K562 (cell line): ENCODE measurements at places on chromosomes 2 and 18. TPM values are rescaled to one million over a fixed set of nuclear protein-coding genes. Genes with fewer than 3 reads are reported as not detected.

LONRF2 gene
- 2.7 and 3.0 TPM in 2 replicates for polyA plus RNA-seq

FLACC1 gene
- polyA plus RNA-seq: 0.09 and 0.20 TPM in 2 replicates

TMEM198 gene
- 2.5 and 2.7 TPM in 2 replicates for polyA plus RNA-seq

MYOM1 gene
- polyA plus RNA-seq: 0.32 and 0.62 TPM in 2 replicates

PLB1 gene
- 0.07 and 0.09 TPM in 2 replicates for polyA plus RNA-seq

DES gene
- polyA plus RNA-seq: 21.2 and 25.1 TPM in 2 replicates

NEU2 gene
- polyA plus RNA-seq: not detected in 2 replicates

CTAGE1 gene
- polyA plus RNA-seq: not detected in 2 replicates

DNA sequence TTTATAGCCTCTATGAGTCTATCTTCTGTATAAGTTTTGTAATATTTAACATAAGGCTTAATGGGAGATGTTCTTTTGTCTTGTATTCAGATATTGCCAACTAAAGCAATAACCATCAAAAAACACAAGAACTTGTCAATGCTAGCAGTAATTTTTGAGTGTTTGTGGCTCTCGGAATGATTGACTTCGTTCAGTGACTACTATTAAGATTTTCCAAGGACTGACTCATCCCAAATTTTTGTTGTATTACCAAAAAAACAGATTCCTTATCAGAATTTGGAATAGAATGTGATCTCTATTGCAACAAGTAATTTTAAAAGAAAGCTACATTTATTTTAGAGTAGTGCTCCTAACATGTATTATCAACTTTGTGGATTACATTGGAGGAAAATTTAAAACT, 8.1 kb downstream of the NABP1 start:
- H3K27ac ChIP-seq: no peak overlapping the region
- H3K36me3 ChIP-seq: peaks cover 73% of the 10 kb centered on the region
- no peak overlapping the region for H3K4me3 ChIP-seq
- H3K27me3 ChIP-seq: no peaks in the 10 kb centered on the region
- peaks cover 16% of the 10 kb centered on the region; the same call in 2 of the 3 replicates for H3K4me1 ChIP-seq
- no peak for DNase-seq

- no peak for DNase-seq
- H3K4me1 ChIP-seq: no peaks in the 10 kb centered on the region
- no peaks in the 10 kb centered on the region for H3K27me3 ChIP-seq
- no peaks in the 10 kb centered on the region for H3K36me3 ChIP-seq
Measured at GRCh38 chr18:75694292-75694691, 266.8 kb upstream of the SMIM21 start.

DNA sequence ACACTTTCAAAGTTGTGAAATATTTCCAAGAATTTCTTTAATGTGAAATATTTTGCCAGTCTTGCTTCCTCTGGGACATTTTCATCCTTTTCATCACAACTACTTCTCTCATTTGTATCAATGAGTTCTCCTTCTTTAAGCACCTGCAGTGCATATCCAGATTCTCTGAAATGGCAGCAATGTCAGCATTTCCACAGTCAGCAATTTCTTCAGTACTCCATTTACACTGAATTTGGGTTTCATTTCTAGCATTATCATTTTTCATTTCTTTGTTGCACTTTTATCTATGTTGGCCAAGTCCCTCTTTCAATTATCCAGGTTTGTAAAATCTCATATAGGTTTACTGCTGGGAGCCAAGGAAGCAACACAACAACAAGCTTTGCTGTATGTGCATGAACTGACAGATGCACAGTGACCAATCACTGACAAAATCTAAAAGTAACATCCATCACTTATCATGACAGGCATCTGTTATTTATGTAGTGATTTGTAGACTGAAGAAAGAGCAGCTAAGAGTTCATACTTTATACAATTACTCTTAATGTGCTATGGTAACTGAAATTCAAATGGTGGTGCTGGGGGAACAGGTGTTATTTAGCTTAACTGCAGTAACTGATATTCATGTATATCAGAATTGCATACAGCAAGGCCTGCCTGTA, 43.9 kb downstream of the SS18 start:
- no peaks in the 10 kb centered on the region for H3K27me3 ChIP-seq
- H3K36me3 ChIP-seq: peaks cover 33% of the 10 kb centered on the region; the same call in 2 of the 3 replicates
- no peak overlapping the region for H3K4me3 ChIP-seq
- DNase-seq: no peak
- H3K27ac ChIP-seq: no peak overlapping the region

- no peaks in the 10 kb centered on the region for H3K4me1 ChIP-seq
- H3K36me3 ChIP-seq: no peaks in the 10 kb centered on the region
- H3K27me3 ChIP-seq: 0 out of 2 replicates have a peak, but pooled peaks cover 8% of the 10 kb centered on the region
- no peak for DNase-seq
- no peak overlapping the region for H3K27ac ChIP-seq
Measured at GRCh38 chr2:234142530-234142929, 92.0 kb downstream of the SPP2 start.

- H3K27me3 ChIP-seq: no peaks in the 10 kb centered on the region
- H3K27ac ChIP-seq: no peak overlapping the region
- H3K36me3 ChIP-seq: no peaks in the 10 kb centered on the region
- H3K4me1 ChIP-seq: no peaks in the 10 kb centered on the region
- DNase-seq: no peak
- no peak overlapping the region for H3K4me3 ChIP-seq
Measured at GRCh38 chr18:33556846-33557245, 21.2 kb upstream of the ASXL3 start.

GRCh38 chr2:45328264-45328870, 282.7 kb downstream of the SRBD1 start:
- H3K36me3 ChIP-seq: no peaks in the 10 kb centered on the region
- H3K27ac ChIP-seq: no peak overlapping the region
- DNase-seq: no peak

DNA sequence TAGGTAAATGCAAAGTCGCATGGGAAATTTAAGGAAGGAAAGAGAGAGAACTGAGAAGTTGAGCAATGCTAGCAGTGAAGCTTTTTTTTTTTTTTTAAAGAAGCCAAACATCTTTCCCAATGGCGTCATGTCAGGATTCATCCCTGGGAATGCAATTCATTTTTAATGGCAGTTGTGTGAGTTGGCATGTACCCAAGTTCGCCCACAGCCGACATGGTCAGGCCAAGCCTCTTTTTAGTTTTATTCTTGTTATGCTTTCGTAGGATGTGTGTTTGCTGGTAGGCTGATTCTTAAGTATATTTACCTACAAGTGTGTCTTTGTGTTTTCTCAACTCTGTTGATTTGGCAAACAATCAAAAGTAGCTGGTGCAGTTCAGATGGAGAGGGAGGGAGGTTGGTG, 127.6 kb upstream of the ITGA6 start:
- H3K27ac ChIP-seq: no peak overlapping the region
- H3K36me3 ChIP-seq: no peaks in the 10 kb centered on the region
- H3K27me3 ChIP-seq: peaks cover 17% of the 10 kb centered on the region
- no peaks in the 10 kb centered on the region for H3K4me1 ChIP-seq

DNA sequence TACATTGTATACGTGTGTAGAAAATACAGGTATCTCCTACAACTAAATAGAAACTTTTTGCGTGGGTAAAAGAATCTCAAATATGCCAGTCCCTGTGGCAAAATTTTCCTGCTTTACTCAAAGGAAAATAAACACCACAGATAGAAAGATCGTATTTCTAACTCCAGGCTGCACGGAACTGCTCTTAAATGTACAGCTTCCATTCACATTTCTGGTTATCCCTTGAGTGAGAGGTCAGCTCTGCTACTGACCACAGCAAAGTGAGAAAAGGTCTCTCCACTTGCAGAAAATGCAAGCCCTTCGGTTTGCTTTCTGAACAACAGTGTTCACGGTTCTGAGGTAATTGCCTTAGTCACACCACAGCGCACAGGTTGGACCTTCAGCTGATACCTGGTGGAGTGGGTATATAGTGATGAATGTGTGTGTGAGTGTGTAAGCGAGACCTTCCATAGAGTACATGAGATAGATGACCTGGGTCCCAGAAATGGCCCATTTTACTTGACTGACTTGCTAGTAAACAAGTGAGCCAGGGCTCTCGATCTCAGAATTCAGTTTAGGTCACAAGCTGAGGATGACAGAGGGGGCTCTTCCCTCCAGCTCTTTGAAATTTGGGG, 52.1 kb downstream of the ALPK2 start:
- no peaks in the 10 kb centered on the region for H3K36me3 ChIP-seq
- no peak for DNase-seq
- no peak overlapping the region for H3K27ac ChIP-seq
- H3K4me1 ChIP-seq: no peaks in the 10 kb centered on the region

GRCh38 chr2:86336675-86337243, 667 bp downstream of the REEP1 start:
- no peak overlapping the region for H3K4me3 ChIP-seq
- H3K27me3 ChIP-seq: peaks cover 57% of the 10 kb centered on the region
- H3K4me1 ChIP-seq: no peaks in the 10 kb centered on the region
- no peak for DNase-seq
- H3K36me3 ChIP-seq: no peaks in the 10 kb centered on the region

DNA sequence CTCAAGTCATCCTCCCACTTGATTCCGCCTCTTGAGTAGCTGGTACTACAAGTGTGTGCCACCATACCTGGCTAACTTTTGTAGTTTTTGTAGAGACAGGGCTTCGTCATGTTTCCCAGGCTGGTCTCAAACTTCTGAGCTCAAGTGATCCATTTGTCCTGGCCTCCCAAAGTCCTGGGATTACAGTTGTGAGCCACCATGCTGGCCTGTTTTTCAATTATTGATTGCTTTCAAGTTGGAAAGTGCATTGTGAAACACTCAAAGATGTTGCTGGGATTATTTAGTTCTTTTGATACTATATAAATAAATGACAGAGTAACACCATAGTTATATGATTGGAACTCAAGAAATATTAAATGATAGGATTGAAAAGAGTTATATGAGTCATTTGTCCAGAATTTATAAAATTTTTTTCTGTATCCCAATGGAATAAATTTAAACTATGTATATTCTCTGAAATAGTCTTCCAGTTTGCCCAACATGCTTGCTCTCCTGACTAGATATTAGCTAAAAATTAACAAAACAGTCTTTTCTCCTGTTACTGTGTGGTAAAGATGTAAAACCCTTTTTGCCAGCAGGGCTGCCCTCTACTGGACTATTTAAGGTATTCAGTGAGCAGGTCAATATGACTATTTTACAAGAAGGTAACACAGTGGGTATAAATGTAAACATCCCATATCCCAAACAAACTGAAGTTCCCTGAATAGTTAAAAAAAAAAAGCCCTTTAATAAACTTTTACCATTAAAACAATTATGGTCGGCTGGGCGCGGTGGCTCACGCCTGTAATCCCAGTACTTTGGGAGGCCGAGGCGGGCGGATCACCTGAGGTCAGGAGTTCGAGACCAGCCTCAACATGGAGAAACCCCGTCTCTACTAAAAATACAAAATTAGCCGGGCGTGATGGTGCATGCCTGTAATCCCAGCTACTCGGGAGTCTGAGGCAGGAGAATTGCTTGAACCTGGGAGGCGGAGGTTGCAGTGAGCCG, 42.7 kb downstream of the ACSL3 start:
- no peaks in the 10 kb centered on the region for H3K27me3 ChIP-seq
- peaks cover 45% of the 10 kb centered on the region; the same call in 2 of the 3 replicates for H3K36me3 ChIP-seq
- H3K4me3 ChIP-seq: no peak overlapping the region
- peak; percentile 16 for DNase-seq
- H3K27ac ChIP-seq: no peak overlapping the region

DNA sequence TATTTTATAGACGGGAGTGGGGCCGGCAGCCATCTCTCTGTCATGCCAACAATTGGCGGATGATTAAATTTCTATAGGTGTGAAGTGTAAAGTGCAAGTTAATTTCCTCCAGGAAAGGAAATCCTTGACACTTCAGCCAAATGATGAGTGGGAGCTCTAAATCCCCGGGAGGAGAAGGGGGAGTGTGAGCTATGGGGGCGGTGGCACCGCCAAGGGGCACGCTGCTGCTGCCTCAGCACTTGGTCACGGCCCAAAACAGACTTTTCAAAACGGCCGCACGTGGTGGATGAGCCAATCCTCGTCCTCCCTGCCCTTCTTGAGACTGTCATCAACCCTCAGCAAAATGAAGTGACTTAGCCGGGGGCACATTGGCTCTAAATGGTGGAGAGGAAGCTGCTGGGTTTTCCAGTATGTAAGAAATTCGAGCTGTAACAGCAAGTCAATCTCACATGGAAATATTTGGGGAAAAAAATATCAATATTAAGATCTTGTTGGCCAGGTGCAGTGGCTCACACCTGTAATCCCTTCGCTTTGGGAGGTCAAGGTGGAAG, 200.8 kb downstream of the TFCP2L1 start:
- H3K27ac ChIP-seq: no peak overlapping the region
- peaks cover 11% of the 10 kb centered on the region; the same call in 2 of the 3 replicates for H3K27me3 ChIP-seq
- H3K4me3 ChIP-seq: no peak overlapping the region

- no peak overlapping the region for H3K27ac ChIP-seq
- no peaks in the 10 kb centered on the region for H3K4me1 ChIP-seq
- no peak for DNase-seq
- H3K27me3 ChIP-seq: no peaks in the 10 kb centered on the region
Measured at GRCh38 chr2:207385076-207385475, 144.7 kb upstream of the CREB1 start.

DNA sequence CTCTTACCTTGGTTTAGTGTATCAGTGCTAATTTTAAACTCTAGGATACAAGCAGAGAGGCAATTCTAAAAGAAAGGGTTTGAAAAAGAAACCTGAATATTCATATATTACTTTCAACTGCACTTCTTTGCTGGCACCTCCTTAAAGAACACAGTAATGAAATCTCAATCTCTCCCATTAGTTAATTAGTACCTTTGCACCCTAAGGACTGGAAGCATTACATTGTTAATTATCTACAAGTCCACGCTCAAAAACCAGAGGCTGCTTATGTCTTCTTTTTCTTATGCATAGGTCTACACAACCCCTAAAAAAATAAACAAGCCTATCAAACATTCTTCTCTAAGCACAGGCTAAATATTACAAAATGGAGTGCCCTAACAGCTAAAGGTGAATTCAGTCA, 20.2 kb downstream of the EPHA4 start:
- no peak overlapping the region for H3K27ac ChIP-seq
- H3K36me3 ChIP-seq: no peaks in the 10 kb centered on the region
- no peaks in the 10 kb centered on the region for H3K4me1 ChIP-seq
- H3K27me3 ChIP-seq: no peaks in the 10 kb centered on the region

DNA sequence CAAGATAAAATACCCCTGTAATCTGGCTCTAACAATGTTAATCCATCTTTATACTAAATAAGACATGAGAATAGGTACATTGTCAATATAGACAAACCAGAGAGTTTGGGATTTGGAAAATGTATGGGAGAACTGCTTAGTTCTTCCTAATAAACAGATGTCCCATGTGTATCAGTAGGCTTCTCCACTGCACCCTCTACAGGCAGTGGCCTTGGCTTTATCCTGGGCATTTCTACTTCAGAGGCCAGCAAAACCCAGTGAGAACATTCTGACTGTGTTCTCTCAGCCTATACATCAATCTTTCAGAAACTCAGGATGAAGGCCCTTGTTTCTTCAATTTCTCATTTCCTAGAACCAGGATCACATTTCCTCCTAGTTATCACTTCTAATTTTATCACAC, 1167.5 kb upstream of the ACVR2A start:
- H3K4me3 ChIP-seq: no peak overlapping the region
- no peaks in the 10 kb centered on the region for H3K36me3 ChIP-seq
- no peak for DNase-seq

- no peak overlapping the region for H3K4me3 ChIP-seq
- H3K4me1 ChIP-seq: no peaks in the 10 kb centered on the region; the same call in 1 of the 2 replicates
- no peaks in the 10 kb centered on the region for H3K27me3 ChIP-seq
- no peak for DNase-seq
- peak overlapping the region; percentile 37; the same call in 2 of the 3 replicates for H3K27ac ChIP-seq
- no peaks in the 10 kb centered on the region for H3K36me3 ChIP-seq
Measured at GRCh38 chr2:58720033-58720769, 479.1 kb upstream of the FANCL start.

- no peaks in the 10 kb centered on the region for H3K36me3 ChIP-seq
- H3K27ac ChIP-seq: no peak overlapping the region
- no peak overlapping the region for H3K4me3 ChIP-seq
Measured at GRCh38 chr2:86360776-86361175, 23.4 kb upstream of the REEP1 start.
